Stimulated activated CD8-positive, alpha-beta memory T cell treated with anti-CD3 and anti-CD28 coated beads, Interleukin-7, amount 100 ng/mL, for 24 hours (primary cell): ENCODE measurements at places on chromosomes 13 and 19.

GRCh38 chr13:35163674-35164073 is 221.6 kb downstream of the NBEA start:
- DNase-seq, result no peak

GRCh38 chr13:36412736-36413135 is 19.6 kb upstream of the CCNA1 start:
- no peak for DNase-seq

GRCh38 chr13:114142137-114142550 is 9.7 kb upstream of the RASA3 start:
- DNase-seq, result no peak

DNA sequence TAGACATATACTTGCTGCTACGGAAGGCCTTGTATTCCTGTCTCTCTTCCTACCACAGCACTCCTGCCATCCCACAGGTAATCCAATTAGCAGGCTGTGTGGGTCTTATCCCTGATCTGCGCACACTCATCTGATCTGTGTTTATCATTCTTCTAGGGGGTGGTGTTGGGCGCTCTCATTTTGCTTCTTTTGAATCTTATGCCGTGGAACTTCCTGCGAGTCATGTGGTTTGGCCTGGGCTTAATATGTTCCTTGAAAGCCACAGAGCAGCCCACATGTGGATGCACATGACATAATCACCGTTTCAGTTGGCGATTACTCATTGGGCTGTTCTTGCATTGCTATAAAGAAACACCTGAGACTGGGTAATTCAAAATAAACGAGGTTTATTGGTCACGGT is 7.5 kb downstream of the RASA3 start:
- peak; percentile 52 for DNase-seq

DNA sequence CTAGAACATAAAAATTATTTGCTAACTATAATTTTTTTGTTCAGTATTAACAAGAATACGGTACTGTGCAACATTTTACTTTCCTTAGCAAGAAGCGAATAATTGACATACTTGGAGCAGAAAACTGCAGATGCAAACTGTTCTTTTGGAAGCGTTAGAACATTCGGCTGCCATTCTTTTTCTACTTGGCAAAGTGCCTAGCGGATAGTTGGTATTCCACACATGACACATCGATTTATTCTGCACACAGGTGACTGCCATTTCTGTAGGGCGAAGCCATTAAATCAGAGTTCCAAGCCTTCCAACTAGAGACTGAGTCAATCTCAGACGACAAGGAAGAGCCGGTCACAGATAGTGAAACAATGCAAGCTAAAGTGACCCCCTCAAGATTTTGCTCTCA is 117.4 kb downstream of the TRPC4 start:
- no peak for DNase-seq

DNA sequence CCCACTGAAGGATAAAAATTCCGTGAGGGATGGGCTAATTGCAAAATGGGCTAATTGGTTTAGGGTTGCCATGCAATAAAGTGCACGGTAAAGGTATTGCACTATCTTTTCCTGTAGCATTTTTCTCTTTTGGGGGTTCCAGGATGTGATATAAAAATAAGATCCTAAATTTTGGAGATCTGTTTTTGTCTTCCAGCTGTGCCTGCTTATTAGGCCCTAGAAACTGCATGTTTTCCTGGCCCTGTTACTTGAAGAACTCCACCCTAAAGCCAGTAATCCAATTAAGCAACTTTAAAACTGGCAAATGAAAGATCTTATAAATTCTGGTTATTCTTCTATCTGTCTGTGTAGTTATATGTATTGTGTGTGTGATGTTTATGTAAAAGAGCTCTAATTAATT is 2489.6 kb downstream of the PCDH9 start:
- DNase-seq, result no peak

DNA sequence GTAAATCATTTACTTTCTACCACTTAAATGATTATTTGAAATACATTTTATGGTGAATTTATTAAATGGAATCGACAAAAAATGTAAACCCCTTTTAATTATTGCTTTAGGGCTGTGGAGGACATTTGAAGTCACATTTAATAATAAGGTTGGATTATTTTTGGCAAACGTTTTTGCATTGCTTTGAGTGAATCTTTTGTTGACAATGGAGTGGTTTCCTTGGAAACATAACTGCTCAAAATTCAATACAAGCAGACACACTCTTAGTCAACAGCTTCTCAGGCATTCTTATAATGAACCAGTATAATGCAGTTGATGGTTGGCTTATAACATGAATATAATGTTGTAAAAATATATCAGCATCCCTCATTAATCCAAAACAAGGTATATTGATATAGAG is 104.7 kb downstream of the DCLK1 start:
- no peak for DNase-seq

- DNase-seq, result no peak
Measured at GRCh38 chr13:51978796-51979556, 32.3 kb downstream of the ATP7B start.

DNA sequence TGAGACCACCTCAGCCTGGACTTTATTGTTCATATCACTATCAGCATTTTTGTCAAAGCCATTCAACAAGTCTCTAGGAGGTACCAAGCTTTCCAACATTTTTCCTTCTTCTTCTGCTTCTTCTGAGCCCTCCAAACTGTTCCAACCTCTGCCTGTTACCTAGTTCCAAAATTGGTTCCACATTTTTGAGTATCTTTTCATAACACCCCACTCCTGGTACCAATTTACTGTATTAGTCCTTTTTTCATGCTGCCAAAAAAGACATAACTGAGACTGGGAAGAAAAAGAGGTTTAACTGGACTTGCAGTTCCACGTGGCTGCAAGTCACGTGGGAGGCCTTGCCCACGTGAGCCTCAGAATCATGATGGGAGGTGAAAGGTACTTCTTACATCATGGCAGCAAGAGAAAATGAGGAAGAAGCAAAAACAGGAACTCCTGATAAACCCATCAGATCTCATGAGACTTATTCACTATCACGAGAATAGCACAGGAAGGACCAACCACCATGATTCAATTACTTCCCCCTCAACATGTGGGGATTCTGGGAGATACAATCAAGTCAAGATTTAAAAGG is 215.1 kb downstream of the PCDH17 start:
- no peak for DNase-seq

- DNase-seq, result no peak
Measured at GRCh38 chr19:8363803-8364771, at the start of gene ANGPTL4. ANGPTL4 (plus strand) TSS chr19:8364155; CDS start chr19:8364322, 167 bp downstream.
